ENCODE measurements at places on chromosomes 11 and 22. TPM values are rescaled to one million over a fixed set of nuclear protein-coding genes. Genes with fewer than 3 reads are reported as not detected.

PATE2 gene
- total RNA-seq: not detected

DNA sequence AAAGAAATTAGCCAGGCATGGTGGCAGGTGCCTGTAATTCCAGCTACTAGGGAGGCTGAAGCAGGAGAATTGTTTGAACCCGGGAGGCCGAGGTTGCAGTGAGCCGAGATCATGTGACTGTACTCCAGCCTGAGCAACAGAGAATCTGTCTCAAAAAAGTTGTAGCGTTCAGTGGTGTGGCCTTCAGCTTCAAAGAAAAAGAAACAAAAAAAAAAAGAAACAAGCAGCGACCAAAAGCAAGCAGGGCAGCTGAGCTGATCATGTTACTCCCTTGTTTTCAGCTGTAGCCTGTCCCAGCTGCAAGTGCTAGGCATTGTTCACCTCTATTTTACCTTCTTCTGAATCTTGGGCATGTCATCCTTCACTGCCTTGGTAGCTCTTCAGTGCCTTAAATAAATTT is 37.0 kb downstream of the SFI1 start:
- DNase-seq: no peak

GRCh38 chr22:42860968-42861367 is 3.9 kb upstream of the ARFGAP3 start:
- DNase-seq: no peak

- DNase-seq: no peak
Measured at GRCh38 chr11:119957951-119958350, 180.0 kb downstream of the TRIM29 start.

DDX17 gene
- 382 TPM for total RNA-seq

HSCB gene
- total RNA-seq: 19.6 TPM

Measured in activated naive CD4-positive, alpha-beta T cell treated with anti-CD3 and anti-CD28 coated beads, Interleukin-2, amount 50 U/mL, for 72 hours (primary cell).